ENCODE measurements at places on chromosomes 3 and 15.

DNA sequence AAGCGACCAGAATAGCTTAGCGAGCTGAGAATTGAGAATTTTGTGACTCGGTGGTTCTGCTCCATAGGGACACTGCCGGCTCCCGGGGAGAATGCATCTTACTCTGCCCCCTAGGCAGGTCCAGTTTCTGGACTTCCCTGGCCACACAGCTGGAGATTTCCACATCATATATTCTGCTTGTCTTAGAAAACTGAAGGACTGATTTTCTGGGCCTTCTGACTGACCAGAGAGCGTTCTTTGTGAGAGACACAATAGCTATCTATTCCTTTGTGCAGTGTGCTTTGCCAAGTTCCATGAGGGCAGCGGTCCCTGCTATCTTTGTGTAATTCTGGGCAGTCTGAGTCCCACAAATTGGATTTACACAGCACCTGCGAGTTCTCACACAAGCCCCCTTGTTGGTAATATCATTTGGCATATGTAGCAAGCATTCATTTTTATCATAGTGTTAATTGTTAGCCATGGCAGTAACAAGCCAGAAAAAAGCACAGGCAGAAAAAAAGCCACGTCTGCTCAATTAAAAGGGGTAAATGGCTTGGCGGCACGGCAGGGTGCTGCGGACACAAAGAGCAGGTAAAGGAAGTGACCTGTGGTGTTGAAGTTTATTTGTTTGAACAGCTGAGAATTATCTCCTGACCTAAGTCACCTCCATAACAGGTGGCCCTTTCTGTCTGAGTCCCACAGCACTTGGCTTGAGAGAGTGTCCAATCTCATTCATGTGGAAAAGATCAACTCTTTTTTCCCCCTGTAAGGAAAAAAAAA, 688.7 kb downstream of the TUSC7 start:
- no peak for DNase-seq

DNA sequence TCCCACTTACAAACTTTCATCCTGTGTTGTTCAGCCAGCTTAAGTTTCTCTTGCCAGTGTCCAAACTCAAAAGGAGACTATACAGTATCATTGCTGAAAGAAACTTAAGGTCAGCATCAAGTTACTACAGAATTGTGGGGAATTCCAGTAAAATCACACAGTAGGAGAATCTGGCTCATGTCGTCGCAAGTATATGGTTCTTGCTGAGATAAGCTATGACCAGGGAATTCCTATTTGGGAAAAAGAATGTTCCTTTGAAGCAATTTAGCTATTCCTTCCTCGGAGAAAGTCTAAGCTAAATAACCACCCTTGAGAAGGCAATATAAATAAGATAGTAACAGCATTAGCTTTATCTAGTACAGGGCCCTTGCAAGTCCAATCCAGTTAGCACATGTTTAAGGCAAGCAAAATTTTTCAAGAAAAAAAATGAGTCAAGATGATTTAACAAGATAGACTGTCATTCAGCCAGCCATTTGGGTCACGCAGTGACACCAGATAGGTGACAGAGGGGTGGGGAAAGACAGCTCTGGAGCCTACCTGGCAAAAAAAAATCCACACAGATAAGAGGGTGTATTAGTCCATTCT, 78.2 kb upstream of the THBS1 start:
- no peak for DNase-seq

DNA sequence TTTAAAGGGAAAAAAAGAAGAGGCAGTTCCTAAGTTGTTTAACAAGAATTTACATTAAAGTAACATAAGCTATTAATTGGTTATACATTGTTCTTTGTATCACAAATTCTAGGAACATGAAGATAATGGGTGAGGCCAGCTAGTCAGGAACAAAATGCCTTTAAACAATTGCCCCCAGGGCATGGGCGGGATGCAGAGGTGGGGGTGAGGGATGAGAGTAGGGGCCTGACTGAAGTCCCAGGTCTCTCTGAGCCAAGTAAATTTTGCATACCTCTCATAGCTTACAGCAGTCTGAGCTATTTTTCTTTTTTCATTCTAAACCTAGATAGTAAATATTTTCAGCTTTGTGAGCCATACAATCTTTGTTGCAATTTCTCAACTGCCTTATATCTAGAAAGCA, 77.8 kb upstream of the RNU6-1 start:
- DNase-seq, result no peak

- DNase-seq, result no peak
These were observed 4.3 kb downstream of the PDIA5 start for GRCh38 chr3:123071146-123071545.

DNA sequence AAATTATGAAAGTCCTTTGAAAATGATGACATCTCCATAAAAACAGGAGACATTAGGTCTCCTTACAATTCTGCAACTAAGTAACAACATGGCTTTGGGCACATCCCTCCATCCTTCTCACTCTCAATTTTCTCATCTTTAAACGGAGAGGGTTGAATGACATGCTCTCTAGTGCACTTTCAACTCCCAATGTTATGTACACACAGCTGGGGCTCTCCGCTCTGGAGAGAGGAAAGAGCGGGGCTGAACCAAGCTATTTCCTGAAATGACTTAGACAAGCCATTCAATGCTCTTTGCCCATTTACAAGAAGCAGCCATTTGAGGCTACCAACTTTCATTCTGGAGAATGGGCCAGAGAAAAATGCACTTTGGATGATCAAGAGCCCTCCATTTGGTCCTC, 144.2 kb upstream of the BNIP2 start:
- no peak for DNase-seq

- no peak for DNase-seq
These were observed 65.5 kb downstream of the WHAMM start for GRCh38 chr15:82874961-82875360.

DNA sequence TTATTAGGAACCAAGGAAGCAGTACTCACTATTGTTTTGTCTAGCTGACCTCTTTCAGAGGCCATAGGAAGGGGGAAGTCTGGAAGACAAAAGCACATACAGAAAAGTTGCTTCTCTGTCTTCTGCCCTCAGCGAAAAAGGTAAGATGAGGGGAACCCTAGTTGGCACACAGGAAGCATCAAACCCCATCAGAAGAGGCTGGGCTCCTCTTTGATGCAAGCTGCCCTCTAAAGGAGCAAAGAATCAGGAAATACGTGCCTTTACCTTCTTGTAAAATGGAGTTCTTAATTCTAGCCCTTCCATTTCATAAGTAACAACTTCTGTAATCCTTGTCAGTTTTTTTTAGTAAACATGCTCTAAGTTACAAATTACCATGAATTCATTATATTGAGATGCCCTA, 12.5 kb downstream of the SPINK8 start:
- no peak for DNase-seq

DNA sequence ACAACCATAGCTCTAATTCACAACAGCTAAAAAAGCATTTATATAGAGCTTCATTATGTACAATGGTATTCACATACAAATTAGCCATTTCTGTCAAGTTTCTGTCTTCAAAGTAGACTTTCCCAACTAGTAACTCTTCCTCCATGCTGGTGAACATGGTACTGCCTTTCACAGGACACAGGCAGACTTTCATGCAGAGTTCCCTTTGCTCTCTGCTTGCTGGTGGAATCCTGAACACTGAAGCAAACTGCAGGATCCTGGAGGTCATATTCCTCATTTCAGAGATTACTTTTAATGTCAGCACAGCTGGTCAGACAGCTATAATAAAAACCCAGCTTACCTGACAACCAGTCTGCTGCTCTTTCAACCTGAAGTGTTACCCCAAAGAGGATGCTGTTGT, 53.6 kb downstream of the TASOR start:
- no peak for DNase-seq

- DNase-seq, result no peak
These were observed 22.8 kb downstream of the EIF4E3 start for GRCh38 chr3:71702131-71703024.

GRCh38 chr3:7874116-7874515, 627.5 kb upstream of the LMCD1 start:
- no peak for DNase-seq

DNA sequence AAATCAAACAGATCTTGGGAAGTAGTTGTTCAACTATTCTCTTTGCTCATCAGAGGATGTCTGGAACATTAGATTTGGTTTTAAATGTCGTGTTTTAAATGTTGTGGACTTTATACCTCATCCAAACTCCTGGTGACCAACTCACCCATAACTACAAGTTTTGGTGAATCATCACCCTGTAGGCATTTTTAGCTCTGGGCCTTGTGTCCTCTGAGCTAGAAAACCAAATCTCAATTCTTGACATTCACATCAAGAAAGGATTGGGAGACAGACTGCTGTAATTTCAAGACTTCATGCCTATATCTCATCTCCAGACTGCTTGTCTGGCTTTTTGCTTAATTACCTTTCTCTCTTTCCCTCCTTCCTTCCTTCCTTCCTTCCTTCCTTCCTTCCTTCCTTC, 228.5 kb upstream of the ROBO2 start:
- no peak for DNase-seq

GRCh38 chr3:33128706-33129105, 14.9 kb downstream of the CRTAP start:
- no peak for DNase-seq

GRCh38 chr15:51342227-51342999, 958 bp downstream of the GLDN start:
- no peak for DNase-seq

- no peak for DNase-seq
These were observed 311.6 kb downstream of the CNTN6 start for GRCh38 chr3:1404270-1404962.

- peak; percentile 61 for DNase-seq
These were observed 33.6 kb upstream of the OCA2 start for GRCh38 chr15:28132524-28133275.

- DNase-seq, result no peak
These were observed 1.4 kb upstream of the ST3GAL6 start for GRCh38 chr3:98761643-98762229.

GRCh38 chr3:153249906-153250305, 87.9 kb downstream of the RAP2B start:
- no peak for DNase-seq

GRCh38 chr3:160893207-160893606, 137.2 kb downstream of the PPM1L start:
- no peak for DNase-seq

GRCh38 chr15:74318376-74319137, 48.9 kb downstream of the CYP11A1 start:
- DNase-seq, result no peak

DNA sequence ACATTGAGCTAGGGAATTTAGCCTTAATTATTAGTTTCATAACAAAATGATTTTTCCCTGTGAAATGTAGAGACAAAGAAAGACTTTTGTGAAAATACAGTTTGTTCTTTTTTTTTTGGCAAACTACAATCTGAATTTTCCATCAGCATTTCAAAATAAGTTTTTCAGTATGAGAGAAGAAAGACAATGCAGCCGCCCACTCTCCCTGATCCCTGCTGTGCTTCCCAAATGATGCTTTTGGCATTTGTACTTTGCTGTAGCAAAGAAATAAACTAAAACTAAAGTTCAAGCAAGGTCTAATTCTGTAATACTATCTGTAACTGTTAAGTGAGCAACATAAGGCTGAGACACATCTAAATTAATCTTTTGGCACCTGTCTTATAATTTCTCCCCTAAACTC, 782.2 kb downstream of the VGLL3 start:
- no peak for DNase-seq

DNA sequence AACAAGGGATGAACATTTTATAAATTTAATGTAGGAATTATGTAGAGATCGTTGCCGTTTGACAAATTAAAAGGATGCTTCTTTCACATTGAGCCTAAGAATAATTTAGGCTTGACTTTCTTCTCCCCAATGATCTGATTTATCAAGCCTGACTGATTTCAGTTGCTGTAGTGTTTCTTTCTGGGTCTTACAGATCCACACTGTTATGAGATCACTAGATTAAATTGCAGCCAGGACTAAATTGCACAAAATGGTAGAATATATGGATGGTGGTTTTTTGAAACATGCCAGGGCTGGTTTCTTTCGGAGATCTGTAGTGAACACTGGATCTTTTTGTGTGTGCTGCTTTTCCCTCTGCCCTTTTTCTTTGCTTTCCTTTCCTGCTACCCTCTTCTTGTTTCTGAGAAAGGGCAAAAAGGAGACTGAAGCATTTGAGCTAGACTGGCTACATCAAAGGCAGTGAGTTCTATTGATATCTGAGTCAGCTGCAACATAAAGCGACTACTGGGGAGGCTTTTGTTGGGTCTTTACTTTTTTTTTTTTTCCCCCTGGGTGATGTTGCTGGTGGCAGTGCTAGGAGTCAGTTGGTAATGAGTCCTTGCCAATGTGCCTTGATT, 83.0 kb downstream of the AKAP13 start:
- no peak for DNase-seq

DNA sequence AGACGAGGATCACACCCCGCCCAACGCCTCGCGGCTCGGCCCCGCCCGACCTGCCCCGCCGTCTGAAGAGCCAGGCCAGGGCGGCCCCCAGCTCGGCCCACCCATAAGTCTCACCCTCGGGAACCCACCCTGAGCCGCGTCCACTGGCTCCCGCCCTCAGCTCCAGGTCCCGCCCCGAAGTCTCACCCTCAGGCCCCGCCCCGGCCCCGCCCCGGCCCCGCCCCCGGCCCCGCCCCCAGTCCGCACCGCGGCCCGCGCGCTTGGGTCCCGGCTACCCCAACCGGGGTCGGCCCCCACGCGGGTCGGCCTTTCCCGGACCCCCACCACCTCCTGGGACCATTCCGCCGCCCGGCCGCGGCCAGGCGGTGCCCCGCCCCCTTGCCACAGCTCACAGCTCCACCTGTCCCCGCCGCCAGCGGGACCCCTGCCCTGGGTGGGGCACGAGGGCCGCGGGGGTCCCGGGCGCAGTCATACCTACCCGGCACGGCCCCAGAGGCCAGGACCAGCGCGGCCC, 489 bp downstream of the CSPG5 start:
- DNase-seq, result no peak

GRCh38 chr3:146106986-146107385, 54.0 kb downstream of the PLOD2 start:
- no peak for DNase-seq

DNA sequence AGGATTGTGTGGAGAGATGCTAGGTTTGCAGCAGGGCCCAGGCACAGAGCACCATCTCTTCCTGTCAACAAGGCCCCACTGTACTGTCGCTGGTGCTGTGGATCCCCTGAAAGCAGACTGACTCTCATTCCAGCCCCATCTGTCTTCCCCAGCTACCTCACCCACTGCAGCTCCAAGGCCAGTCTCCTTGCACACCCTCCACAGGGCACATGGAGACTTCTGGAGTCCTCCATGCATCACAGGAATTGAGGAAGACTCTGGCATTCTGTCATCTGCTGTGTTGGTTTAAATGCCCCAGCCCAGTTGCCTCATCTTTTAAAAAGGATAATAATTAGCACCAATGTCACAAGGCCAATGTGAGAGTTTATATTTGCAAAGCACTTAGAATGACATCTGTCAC, 301.2 kb downstream of the RPLP1 start:
- DNase-seq, result no peak

- DNase-seq, result no peak
These were observed 24.8 kb downstream of the SH3BP5 start for GRCh38 chr3:15307580-15307979.

- no peak for DNase-seq
These were observed 53.0 kb upstream of the ROPN1 start for GRCh38 chr3:124044956-124045355.

GRCh38 chr3:47491777-47492176, 16.0 kb upstream of the SCAP start:
- no peak for DNase-seq

- DNase-seq, result peak; percentile 90
These were observed 73.2 kb downstream of the PRICKLE2 start for GRCh38 chr3:64152086-64152485.

GRCh38 chr15:57849317-57849716, 142.8 kb downstream of the POLR2M start:
- DNase-seq, result no peak

Measured in foreskin fibroblast (primary cell).